ENCODE measurements at places on chromosomes 1 and 21.

- no peak for DNase-seq
Measured at GRCh38 chr21:36602735-36603134, 96.2 kb upstream of the SIM2 start.

DNA sequence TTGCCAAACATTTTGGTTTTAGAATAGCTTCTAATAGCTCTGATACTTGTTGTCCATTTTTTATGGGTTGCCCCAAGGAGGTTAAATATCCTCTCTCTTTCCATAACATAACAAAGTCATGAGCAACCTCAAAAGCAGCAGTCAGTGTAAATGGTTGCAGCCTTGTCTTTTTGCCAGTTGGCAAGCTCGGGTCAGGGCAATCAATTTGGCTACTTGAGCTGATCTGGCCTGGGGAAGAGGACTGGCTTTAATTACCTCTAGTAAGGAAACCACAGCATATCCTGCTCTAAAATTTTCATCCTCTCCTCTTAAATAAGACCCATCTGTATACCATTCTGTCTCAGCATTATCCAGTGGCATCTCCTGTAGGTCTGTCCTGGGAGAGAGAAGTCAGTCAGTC, 21.2 kb upstream of the FMO4 start:
- DNase-seq, result no peak

GRCh38 chr1:151290709-151291303, 8.7 kb downstream of the ZNF687 start:
- DNase-seq, result no peak

- DNase-seq, result no peak
Measured at GRCh38 chr1:237303929-237304328, 261.9 kb downstream of the RYR2 start.

DNA sequence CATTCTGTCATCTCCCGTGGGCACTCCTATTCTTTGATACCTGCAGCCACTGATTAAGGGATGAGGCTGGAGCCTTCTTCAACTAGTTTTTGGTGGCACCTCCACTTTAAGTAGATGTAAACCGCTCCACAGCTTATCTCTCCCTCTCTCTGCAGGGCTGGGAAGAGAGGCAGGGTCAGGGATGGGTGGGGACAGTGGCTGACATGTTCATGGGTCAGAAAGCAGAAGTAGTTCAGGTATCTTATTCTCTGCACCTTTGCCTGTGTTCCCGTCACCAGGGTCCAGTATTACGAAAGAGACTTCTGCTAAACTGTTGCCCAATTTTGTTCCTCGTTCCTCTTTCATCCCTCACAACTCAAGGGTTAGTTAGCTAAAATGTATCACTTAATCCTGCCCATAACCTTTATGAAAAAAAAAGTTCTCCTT, 51.7 kb upstream of the EDEM3 start:
- DNase-seq, result no peak

- DNase-seq, result no peak
Measured at GRCh38 chr1:207911856-207912760, 1.2 kb upstream of the CD34 start.

DNA sequence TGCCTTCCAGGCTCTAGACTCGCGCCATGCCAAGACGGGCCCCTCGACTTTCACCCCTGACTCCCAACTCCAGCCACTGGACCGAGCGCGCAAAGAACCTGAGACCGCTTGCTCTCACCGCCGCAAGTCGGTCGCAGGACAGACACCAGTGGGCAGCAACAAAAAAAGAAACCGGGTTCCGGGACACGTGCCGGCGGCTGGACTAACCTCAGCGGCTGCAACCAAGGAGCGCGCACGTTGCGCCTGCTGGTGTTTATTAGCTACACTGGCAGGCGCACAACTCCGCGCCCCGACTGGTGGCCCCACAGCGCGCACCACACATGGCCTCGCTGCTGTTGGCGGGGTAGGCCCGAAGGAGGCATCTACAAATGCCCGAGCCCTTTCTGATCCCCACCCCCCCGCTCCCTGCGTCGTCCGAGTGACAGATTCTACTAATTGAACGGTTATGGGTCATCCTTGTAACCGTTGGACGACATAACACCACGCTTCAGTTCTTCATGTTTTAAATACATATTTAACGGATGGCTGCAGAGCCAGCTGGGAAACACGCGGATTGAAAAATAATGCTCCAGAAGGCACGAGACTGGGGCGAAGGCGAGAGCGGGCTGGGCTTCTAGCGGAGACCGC, 2.0 kb upstream of the OLIG2 start:
- no peak for DNase-seq

DNA sequence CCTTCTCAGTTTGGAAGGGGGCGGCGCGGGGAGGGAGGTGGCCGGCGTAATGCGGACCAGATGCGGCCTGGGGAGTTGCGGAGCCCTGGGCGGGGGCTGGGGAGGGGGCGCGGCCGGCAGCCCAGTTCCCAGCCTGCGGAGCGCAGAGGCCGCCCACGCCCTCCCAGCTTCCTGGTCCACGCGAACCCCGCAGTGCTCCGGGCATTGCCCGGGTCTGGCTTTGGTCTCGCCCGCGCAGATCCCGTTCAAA, 695 bp downstream of the DMBX1 start:
- DNase-seq, result no peak

DNA sequence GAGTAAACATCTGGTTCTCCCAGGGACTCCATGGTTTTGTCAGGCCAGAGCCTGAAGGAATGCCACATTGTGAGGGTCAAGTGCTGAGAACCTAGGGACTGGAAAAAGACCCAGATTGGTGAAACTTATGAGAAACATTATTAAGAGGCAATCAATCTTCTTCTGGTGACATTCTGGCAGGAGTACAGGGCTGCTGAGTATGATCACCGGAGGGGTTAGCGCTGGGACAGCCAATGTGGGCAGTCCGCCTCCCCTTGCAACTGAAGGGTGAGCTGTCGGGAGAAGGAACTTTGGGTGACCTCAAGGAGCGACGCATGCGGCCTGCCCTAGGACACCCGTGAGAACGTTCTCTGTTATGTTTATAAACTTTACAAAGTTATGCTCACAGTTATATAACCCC, 429.0 kb downstream of the LMO4 start:
- no peak for DNase-seq

- DNase-seq, result no peak
Measured at GRCh38 chr1:87903242-87903641, 574.6 kb downstream of the LMO4 start.

DNA sequence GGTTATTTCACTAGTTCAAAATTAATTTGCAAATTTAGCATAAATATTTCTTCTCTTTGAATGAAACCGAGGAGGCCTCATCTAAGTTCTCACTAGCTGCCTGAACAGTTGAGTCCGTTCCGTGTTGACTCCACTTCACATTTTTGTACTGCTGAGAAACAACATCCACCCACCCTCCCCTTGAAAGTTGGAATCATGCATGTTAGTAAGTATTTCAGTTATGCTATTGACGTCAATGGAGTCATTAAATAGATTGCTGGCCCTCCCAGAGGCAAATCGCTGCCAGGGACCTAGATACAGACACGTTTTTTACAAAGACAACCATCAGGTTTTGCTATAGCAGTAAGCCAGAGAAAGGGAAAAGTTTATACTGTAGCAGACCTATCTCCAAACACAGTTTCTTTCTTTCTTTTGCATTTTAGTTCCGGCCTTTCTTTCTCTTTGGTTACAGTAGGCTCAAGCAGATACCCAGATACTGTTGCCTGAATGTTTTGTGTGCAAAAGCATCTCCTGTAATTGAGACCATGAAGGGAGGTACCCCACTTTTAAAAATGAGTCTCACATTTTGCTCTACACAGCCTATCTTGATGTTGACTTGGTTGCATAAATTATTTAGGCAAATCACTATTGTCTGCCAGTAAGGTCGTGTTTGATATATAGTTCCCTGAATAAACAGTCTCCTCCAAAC, 262.6 kb upstream of the SGIP1 start:
- DNase-seq, result peak; percentile 41

GRCh38 chr1:153587314-153587713, 21.7 kb upstream of the S100A2 start:
- DNase-seq, result no peak

- DNase-seq, result no peak
Measured at GRCh38 chr1:17080880-17081279, 27.0 kb upstream of the SDHB start.

DNA sequence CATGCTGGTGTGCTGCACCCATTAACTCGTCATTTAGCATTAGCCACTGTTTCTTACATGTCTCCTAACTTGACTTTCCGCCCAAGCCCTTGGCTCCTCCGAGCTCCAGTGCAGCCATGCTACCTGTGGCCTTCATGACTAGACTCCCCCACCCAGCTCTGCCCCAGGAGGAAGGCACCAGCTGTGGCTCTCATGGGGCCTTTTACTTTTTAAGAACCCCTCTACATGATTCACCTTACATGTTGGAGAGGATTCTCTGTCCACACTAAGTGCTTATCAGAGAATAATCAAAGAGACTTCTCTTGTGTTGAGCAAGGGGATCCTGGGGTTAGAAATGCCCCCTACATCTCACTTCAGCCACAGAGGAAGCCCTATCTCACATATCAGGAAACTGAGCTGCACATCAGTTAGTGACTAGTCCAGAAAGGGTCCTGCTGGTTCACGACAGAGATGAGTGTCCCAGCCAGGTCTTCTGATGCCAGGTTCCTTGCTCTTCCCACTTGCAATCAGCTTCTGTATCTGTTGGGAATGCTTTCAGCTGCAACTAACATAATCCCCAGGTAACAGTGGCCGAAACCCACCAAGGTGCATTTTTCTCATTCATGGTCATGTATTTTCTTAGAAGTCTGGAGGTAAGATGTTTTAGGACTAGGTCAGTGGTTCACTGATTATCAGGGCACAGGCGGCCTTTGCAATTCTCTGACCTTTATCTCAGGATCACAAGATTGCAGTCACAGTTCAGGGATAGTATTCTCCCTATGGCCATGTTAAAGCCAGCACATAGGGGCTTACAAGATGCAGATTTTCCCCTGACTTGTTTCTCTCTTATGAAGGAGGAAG, 45.9 kb downstream of the KLHDC7A start:
- no peak for DNase-seq

DNA sequence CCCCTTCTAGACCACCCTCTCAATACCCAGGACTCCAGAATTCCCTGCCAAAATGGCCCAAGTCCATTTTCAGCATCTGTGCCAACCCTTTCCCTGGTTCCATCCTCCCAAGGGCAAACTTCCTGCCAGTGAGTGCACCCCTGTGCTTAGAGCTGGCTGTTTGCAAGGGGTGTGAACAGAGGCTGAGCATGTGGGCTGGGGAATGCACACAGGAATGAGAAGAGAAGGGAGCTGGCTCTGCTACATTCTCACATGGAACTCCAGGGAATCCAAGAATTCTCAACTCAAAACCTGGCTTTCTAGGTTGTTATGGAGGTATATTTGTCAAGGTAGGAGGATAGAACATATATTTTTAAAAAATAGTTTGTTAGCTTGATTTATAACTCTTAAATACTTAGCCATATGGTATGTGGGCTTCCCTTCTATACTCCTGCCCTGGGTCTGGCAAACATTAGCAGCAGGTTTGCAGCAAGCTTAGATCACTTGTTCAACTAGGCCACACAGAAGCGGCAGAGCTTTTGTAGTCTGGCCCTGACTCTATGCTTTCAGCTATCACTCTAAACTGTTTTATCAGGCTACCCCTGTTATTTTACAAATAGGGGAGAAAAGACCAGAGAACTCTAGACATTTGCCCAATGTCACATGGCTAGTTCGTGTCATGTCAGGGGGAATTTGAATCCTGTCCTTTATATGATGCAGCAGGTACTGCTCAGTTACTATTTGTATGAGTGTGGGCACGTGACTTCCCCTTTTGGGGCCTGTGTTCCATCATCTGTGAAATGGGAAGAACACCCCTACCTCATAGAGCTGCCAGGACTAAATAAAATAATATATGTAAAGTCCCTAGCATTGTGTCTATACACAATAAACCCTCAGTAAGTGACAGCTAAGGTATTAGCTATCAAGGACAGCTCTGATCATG, 8.1 kb upstream of the STMN1 start:
- no peak for DNase-seq

- no peak for DNase-seq
Measured at GRCh38 chr1:20446796-20447195, 39.2 kb downstream of the CAMK2N1 start.

DNA sequence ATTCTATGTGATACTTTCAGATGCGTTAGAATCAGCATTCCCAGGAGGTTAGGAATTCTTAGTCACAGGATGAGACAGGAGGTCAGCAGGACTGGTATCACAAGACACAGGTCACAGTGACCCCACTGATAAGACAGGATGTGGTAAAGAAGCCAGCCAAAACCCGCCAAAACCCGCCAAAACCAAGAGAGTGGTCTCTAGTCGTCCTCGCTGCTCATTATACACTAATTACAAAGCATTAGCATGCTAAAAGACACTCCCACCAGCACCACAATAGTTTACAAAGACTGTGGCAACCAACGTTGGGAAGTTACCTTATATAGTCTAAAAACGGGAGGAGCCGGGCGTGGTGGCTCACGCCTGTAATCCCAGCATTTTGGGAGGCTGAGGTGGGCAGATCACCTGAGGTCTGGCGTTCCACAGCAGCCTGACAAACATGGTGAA, 13.9 kb upstream of the ACTA1 start:
- DNase-seq, result no peak

DNA sequence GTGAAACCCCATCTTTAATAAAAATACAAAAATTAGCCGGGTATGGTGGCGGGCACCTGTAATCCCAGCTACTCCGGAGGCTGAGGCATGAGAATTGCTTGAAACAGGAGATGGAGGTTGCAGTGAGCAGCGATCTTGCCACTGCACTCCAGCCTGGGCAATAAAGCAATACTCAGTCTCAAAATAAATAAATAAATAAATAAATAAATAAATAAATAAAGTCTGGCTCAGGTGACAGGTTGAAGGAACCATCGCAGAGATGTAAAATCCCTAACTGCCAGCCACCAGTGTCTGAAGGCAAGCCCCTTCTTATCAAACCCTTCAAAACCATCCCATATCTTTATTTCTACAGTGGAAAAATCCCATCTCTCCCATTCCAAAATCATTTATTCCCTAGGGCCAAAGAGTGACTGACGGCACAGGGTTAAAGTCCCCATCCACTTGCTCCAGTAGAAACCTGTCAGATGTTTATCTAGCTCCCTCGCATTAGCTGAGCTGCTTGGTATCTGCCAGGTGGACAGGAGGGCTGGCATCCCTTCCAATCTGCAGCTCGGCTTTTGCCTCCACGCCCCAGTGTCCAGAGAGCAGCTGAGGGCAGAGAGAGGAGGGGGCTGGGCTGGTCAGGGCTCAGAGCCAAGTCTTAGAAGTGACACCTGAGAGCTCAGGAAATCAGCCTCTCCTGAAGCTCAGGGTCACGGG, 5.0 kb downstream of the CSRP1 start:
- DNase-seq, result no peak

- no peak for DNase-seq
Measured at GRCh38 chr1:208565756-208566440, 321.7 kb upstream of the PLXNA2 start.

DNA sequence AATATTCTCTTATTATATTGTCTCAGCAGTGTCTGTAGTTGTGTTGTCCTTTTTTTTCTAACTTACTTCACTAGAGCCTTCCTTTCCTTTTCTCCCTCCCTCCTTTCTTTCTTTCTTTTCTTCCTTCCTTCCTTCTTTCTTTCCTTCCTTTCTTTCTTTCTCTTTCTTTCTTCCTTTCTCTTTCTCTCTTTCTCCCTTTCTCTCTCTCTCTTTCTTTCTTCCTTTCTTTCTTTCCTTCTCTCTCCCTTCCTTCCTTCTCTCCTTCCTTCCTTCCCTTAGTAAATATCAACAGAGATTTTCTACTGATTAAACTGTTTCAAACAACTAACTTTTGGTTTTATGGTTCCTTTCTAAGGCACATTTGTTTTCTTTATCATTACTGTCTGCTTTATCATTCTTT, 43.1 kb upstream of the PGBD5 start:
- DNase-seq, result no peak

- no peak for DNase-seq
Measured at GRCh38 chr1:232634096-232634495, 4.2 kb upstream of the SIPA1L2 start.
